GM06990 (cell line): ENCODE measurements at places on chromosomes 16 and 17.

- DNase-seq: no peak
Observed at GRCh38 chr17:8332128-8332527, 7.5 kb upstream of the ODF4 start.

DNA sequence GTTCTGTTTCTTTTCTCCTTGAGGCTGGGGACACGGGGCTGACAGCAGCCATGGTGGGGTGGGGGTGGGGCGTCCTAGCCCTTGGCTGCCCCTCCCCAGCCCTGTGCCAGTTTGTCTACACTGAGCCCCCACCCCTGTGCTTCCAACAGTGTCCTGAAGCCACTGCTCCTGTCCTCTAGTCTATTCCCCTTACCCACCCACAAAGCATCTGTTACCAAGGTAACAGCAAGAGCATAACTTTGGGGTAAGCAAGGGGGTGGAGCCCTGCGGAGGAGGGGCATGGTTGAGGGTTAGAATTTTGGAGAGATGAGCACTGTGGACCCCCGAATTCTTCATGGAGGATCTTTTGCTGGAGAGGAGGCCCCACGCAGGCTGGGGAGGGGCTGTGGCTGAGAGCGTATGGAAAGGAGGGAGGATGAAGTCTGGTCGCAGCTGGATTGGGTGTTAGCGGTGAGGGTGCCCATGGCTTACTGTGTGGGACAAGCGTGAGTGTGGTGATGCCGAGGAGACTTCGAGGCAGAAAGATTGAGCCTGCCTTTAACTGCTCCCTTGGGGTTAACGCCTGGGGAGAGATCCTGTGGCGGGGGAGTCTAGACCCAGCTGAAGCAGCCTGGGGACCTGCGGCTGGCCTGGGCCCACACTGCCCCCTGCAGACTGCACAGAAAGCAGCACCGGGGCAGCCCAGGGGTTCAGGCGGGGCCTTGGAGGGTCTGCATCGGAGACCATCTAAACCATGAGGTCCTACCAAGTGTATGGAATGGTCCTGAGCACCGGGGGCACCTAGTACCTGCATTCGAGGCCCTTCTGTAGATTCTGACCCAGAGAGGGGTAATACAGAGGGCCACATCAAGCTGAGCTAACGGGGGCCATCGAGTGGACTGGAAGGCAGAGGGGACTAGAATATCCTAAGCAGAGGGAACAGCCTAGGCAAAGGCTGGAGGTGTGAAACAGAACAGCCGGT lies 6.1 kb upstream of the STAC2 start:
- DNase-seq: no peak

DNA sequence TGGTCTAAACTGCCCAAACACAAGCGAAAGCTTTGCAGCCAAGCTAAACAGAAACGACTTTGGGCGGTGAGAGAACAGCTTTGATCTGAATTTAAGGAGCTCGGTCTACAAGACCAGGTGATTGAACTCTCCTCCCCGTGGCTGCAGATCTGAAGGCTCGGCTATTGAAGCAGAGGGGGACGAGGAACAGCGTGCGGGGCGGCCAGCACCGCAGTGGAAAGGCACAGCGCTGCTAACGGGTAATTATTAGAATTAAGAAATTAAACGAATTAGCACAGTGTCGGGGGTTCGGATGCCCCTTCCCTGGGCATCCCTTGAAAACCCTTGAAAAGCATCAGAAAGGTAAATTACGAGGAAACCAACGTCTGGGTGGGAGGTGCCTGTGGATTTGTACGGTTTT lies 431 bp downstream of the TEKT3 start:
- no peak for DNase-seq

- no peak for DNase-seq
Observed at GRCh38 chr17:1009229-1010085, 12.5 kb downstream of the TIMM22 start.

DNA sequence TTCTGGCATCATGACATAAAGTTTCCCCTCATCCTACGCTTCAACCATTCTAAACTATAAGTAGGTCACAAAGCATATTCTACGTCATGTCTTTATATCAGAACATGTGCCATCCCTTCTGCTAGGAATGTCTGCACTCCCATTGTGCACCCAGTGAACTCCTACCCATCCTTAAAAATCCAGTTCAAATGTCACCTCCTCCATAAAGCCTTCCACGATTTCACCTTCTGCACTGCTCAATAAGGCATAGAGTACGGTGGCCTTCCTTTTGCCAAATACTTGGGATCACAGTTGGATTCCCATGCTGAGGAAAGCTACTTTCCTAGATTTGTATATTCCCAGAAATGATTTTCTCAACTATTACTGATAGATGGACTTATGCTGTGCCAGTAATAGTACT lies 186.3 kb upstream of the ZKSCAN2 start:
- DNase-seq: no peak
